Globus pallidus (tissue), 1 donor: ENCODE measurements at places on chromosomes 4 and X.

GRCh38 chr4:2303121-2303685, 41.3 kb upstream of the MXD4 start:
- DNase-seq: no peak

- no peak for DNase-seq
Measured at GRCh38 chr4:8409264-8410065, 31.1 kb downstream of the ACOX3 start.

- DNase-seq: peak; percentile 31
Measured at GRCh38 chr4:7845493-7846128, 94.0 kb downstream of the AFAP1 start.

DNA sequence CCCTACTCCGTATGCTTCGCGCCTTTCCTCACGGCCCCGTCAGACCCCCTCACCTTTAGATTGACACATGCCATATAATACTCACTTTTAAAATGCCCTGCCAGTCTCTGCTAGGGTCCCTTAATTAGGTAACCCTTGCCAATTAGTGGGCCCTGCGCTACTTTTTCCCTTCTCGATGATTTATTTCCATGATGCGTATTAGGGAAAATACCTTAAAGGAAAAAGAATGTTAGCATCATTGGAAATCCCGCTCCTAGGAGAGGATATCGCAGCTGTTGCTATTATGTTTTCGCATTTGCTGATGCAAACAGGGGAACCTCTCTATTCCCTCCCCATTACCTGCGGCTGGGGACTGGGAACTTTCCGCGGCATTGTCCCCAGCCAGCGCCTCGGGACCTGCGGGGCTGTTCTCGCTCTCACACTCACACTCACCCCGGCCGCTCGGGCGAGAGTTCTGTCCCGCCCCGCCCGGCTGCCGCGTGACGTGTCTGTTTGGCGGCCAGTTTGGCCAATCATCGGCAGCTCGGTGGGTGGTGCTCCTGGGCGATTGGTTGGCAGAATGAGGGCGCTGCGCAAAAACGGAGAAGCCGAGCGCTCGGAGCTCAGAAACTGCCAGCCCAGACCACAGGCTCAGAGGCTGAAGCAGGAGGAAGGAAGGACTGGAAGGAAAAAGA, at the start of gene PCDH10:
Gene PCDH10 (plus strand): TSS at position 605 of the 674 bp plus-strand sequence. CDS start 847 bp downstream, outside the sequence.
- DNase-seq: peak; percentile 98

- peak; percentile 9 for DNase-seq
Measured at GRCh38 chrX:19566359-19567222, 51.3 kb upstream of the MAP3K15 start.

DNA sequence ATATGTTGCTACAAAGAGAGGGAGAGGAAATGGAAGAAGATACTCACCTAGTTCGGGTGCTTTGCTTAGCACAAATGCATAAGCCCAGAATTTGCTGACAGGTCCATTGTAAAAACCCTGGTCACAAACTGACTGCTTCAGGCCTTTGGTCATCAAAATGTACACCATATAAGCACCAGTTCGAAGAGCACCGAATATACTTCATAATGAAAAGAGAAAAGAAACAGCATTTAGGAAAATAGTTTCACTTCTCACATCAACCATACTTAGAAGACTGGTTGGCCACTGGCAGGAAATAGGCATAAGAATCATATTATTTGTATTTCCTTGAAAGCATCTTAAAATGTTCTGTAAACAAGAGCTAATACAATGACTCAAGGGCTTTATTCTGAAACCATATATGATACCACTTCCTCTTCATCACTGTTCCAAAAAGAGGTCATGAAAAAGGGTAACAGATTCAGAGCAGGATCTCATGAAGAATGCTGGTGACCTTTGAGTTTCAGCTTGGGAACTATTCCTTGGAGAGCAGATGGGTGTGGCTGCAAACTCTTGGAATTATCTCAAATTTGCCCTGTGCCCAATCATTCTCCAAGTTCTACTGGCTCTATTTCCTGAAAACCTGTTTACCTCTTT, 138.7 kb downstream of the ELOVL6 start:
- no peak for DNase-seq

GRCh38 chr4:83876047-83876446, 340.1 kb downstream of the GPAT3 start:
- DNase-seq: no peak

DNA sequence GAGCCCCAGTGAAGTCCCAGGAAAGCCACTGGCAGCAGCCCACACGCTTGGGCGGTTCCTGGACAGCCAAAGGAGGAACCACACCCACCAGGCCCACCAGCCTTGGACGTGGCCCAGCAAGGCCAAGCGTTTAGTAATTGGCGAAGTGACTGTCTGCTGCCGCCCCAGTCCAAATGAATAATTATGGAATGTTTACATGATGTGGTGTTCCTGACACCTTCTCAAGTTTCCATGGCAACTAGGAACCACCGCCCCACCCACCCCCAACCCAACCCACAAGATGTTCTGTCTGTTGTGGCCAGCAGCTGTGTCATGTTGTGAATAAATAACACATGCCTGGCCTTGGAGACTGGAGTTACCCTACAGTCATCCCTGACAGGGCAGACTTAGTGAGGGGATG, 22.3 kb downstream of the APLN start:
- DNase-seq: no peak

DNA sequence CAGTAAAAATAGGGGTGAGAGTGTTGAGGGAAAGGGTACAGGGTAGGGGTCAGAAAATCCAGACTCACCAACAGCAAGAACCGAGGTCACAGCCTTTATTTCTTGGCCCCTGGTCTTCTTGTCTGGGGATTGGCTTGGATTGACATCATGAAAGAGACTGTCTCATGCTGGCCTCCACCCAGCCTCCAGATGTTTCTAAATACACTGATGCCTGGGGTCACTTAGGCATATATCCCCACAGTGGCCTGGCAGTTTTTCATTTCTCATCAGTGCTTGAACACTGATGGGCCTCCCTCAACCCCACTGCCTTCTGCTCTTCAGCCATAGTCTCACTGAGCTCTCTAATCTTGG, 173.9 kb downstream of the RTL9 start:
- DNase-seq: no peak

DNA sequence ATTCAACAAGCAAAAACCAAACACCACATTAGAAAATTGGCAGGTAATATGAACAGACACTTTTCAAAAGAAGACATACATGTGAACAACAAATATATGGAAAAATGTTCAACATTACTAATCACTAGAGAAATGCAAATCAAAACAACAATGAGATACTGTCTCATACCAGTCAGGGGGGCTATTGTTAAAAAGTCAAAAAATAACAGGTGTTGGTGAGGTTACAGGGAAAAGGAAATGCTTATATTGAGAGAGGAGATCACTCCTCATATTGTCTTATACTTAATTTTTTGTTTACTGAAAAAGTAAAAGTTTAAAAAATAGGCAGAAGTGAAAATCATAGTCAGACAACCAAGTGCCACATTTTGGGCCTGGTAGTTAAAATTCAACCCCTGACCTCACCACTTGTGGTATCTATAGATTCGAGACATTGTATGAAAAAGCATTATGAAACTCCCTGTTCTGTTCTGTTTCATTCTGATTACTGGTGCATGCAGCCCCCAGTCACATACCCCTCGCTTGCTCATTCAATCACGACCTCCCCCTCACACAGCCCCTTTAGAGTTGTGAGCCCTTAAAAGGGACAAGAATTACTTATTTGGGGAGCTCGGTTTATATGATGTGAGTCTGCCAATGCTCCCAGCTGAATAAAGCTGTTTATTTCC, 153.7 kb upstream of the FGF16 start:
- no peak for DNase-seq

GRCh38 chr4:153403726-153404125, 59.2 kb downstream of the MND1 start:
- DNase-seq: no peak
